ENCODE measurements at places on chromosomes 5 and 9. TPM values are rescaled to one million over a fixed set of nuclear protein-coding genes. Genes with fewer than 3 reads are reported as not detected.

The GABRA1 gene
- total RNA-seq: not detected

The SLC4A9 gene
- total RNA-seq: 0.08 TPM

The PMPCA gene
- 29.4 TPM for total RNA-seq

The DNM1 gene
- 2.2 TPM for total RNA-seq

The ZNF618 gene
- total RNA-seq: 2.0 TPM

Data from esophagus mucosa (tissue), 1 donor.